Neuronal stem cell (in vitro differentiated cells): ENCODE measurements at places on chromosomes 3 and 15.

DNA sequence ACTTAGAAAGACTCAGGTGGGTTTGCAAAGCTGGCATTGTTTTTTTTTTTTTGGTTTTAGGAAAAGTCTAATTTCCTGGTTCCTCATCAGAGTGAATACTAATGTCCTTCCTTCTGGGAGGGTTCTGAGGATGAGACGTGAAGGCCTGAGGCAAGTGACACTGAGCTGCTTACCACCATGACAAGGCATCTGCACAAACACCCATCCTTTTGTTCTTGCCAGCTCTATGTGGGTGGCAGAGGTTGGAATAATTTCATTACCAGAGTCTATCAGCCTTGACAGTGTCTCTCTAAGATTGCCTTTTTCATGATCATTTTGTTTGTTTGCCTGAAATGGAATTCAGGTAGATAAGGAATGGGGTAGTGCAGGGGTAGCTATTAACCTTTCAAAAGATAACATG, 17.1 kb downstream of the RTP4 start:
- DNase-seq, result no peak
- no peaks in the 10 kb centered on the region for H3K4me1 ChIP-seq
- no peaks in the 10 kb centered on the region for H3K36me3 ChIP-seq
- H3K4me3 ChIP-seq, result no peak overlapping the region
- H3K27me3 ChIP-seq, result no peaks in the 10 kb centered on the region
- H3K27ac ChIP-seq, result no peak overlapping the region

GRCh38 chr3:38396861-38397260, 50.3 kb downstream of the XYLB start:
- peak overlapping the region; percentile 56 for H3K4me3 ChIP-seq
- H3K27ac ChIP-seq, result no peak overlapping the region
- DNase-seq, result no peak
- H3K4me1 ChIP-seq, result no peaks in the 10 kb centered on the region
- no peaks in the 10 kb centered on the region for H3K27me3 ChIP-seq

DNA sequence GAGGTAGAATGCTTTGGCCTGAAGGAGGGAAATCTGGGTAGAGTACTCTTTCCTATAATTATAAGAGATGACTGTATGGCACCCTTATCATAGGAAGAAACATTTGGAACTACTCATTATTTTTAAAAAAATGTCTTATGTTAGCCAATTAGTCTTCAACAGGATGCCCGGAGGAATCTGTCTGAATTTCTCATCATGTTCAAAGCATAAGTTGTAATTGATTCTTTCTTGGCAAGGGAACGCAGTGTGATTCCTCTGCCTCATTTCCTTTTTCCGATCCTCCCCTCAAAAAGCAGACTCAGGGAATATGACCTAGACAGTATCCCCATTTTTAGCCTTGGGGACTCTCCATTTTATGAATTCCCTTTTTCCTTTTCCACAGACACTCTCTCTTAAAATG, 165.1 kb downstream of the IL5RA start:
- no peaks in the 10 kb centered on the region for H3K27me3 ChIP-seq
- H3K4me1 ChIP-seq, result no peaks in the 10 kb centered on the region
- no peaks in the 10 kb centered on the region for H3K36me3 ChIP-seq
- H3K4me3 ChIP-seq, result no peak overlapping the region
- DNase-seq, result no peak
- no peak overlapping the region for H3K27ac ChIP-seq

GRCh38 chr3:138785951-138786350, 48.8 kb downstream of the PIK3CB start:
- H3K27me3 ChIP-seq, result no peaks in the 10 kb centered on the region
- H3K36me3 ChIP-seq, result no peaks in the 10 kb centered on the region
- DNase-seq, result no peak
- no peak overlapping the region for H3K4me3 ChIP-seq

- no peak for DNase-seq
- H3K36me3 ChIP-seq, result no peaks in the 10 kb centered on the region
- H3K4me1 ChIP-seq, result no peaks in the 10 kb centered on the region
- no peak overlapping the region for H3K27ac ChIP-seq
These were observed 51.8 kb downstream of the ATP2B2 start for GRCh38 chr3:10453431-10454163.

- peak within 1 kb of the TSS; percentile 64 for H3K27ac ChIP-seq
- peak within 1 kb of the TSS; percentile 31 for H3K4me3 ChIP-seq
- H3K36me3 ChIP-seq, result no peaks in the 10 kb centered on the region
- H3K4me1 ChIP-seq, result peaks cover 7% of the 10 kb centered on the region
These were observed at the start of gene SEMA6D for GRCh38 chr15:47717036-47717612. Gene SEMA6D (plus strand): TSS chr15:47717505. CDS start chr15:47759799, 42,294 bp downstream.

GRCh38 chr3:132445817-132446216, 28.5 kb downstream of the DNAJC13 start:
- no peak for DNase-seq
- no peaks in the 10 kb centered on the region for H3K27me3 ChIP-seq
- no peak overlapping the region for H3K27ac ChIP-seq

DNA sequence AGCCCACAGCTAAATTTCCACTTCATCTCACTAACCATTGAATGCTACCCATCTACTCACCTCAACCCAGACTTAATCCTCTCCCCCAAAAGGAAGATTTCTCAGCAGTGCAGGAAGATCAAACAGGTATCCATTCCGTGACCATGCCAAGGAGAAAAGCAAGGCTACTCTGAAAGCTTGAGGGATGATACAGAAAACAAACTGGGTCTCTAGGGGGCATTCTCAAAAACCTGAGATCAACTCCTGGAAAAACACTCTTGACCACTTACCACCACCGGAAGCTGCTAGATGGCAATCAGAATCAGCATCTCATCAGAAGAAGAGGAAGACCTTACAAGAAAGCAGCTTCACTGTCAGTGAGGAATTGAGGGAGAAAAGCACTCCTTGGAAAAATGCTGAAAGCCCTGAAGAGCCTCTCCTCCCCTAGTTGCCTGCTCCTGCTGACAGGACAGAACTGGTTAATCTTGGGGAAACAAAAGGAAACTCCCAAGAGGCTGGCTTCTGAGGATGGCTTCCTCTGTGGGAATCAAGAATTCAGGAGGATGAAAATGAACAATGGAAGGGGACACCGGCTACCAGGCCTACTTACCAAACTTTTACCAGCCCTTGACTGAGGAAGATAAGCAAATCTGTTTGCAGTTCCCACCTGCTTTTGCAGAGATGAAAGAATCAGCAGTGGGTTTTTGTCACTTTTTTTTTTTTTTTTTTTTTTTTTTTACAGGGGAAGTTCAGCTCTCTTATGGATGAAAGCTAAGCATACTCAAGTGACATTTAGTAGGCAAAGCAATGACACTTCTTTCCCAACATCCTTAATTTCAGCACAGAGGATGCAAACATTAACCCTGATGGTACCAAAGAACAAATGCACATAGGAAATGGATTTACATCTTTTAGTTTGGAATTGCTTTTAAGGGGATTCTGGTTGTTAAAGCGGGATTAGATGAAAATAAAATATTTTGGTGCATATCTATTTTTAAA, at the start of gene ATP8B4:
Gene ATP8B4, minus strand, starts transcription at position 171 of the 978 bp plus-strand sequence. CDS start 12,267 bp downstream, outside the sequence.
- peak; percentile 46 for DNase-seq
- no peak within 1 kb of the TSS for H3K4me3 ChIP-seq
- no peaks in the 10 kb centered on the region for H3K4me1 ChIP-seq
- H3K27me3 ChIP-seq, result no peaks in the 10 kb centered on the region
- H3K36me3 ChIP-seq, result no peaks in the 10 kb centered on the region

DNA sequence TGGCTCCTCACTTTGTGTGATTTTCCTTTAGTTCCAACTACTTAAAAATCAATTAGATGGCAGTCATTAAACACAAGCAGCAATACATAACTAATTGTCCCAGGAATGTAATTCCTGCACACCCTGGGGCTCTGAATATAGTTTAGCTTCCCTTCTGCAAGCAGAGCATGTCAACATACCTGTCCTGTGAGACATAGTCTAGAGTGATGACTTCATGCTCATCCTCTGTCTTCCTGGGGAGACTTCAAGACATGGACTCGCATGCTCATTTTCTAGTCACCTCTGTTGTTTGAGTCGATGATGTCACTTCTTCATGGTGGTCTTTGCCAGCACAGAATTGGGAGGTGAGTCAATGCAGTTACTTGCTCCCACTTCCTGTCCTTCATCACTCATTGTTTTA, 15.7 kb downstream of the C3orf52 start:
- no peak for DNase-seq
- no peaks in the 10 kb centered on the region for H3K4me1 ChIP-seq
- H3K36me3 ChIP-seq, result no peaks in the 10 kb centered on the region
- H3K27me3 ChIP-seq, result no peaks in the 10 kb centered on the region
- H3K27ac ChIP-seq, result no peak overlapping the region
- no peak overlapping the region for H3K4me3 ChIP-seq

GRCh38 chr15:58666957-58667356, 82.5 kb downstream of the ADAM10 start:
- no peak overlapping the region for H3K4me3 ChIP-seq
- peaks cover 21% of the 10 kb centered on the region for H3K4me1 ChIP-seq
- peaks cover 2% of the 10 kb centered on the region for H3K36me3 ChIP-seq

GRCh38 chr3:112767177-112767576, 79.5 kb downstream of the CD200R1L start:
- H3K27me3 ChIP-seq, result no peaks in the 10 kb centered on the region
- DNase-seq, result no peak
- H3K27ac ChIP-seq, result no peak overlapping the region
- H3K4me3 ChIP-seq, result no peak overlapping the region
- H3K36me3 ChIP-seq, result no peaks in the 10 kb centered on the region

GRCh38 chr3:123406598-123406997, 42.3 kb downstream of the ADCY5 start:
- no peaks in the 10 kb centered on the region for H3K27me3 ChIP-seq
- H3K27ac ChIP-seq, result no peak overlapping the region
- no peak for DNase-seq
- H3K4me1 ChIP-seq, result peaks cover 10% of the 10 kb centered on the region
- H3K4me3 ChIP-seq, result no peak overlapping the region

- no peaks in the 10 kb centered on the region for H3K4me1 ChIP-seq
- H3K36me3 ChIP-seq, result no peaks in the 10 kb centered on the region
- no peak for DNase-seq
These were observed 736.8 kb downstream of the MCTP2 start for GRCh38 chr15:94968133-94968532.

DNA sequence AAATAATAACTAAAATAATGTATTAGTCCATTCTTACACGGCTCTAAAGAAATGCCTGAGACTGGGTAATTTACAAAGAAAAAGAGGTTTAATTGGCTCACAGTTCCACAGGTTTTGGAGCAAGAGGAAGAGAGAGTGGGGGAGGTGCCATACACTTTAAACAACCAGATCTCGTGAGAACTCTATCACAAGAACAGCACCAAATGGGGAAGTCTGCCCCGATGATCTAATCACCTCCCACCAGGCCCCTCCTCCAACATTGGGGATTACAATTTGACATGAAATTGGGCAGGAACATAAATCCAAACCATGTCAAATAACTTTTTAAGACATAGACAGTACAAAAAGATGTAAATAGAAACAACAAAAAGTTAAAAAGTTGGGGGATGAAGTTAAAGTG, 63.2 kb downstream of the ILDR1 start:
- no peaks in the 10 kb centered on the region for H3K36me3 ChIP-seq
- H3K27me3 ChIP-seq, result no peaks in the 10 kb centered on the region
- DNase-seq, result no peak

- H3K27me3 ChIP-seq, result no peaks in the 10 kb centered on the region
- no peak overlapping the region for H3K27ac ChIP-seq
- H3K4me1 ChIP-seq, result no peaks in the 10 kb centered on the region
- no peak overlapping the region for H3K4me3 ChIP-seq
These were observed 1227.3 kb downstream of the ROBO1 start for GRCh38 chr3:78540485-78540884.

DNA sequence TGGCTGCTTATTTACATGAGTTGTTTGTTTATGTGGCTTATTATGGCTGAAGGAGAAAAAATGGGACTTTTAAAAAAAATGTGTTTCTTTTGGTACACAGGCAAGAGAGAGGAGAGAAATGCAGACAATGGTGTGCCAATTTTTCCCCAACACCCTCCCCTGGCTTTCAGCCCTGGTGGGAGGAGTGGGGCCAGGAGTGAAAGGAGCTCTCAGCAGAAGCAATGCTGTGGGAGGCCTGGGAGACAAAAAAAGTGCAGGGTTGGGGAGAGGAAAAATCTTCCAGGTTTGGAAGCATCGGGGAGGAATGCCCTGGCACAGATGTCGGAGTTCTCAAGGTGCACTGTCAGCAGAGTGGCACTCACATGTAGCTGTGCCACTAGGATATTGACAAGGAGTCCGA, 117.7 kb upstream of the FOXB1 start:
- no peak overlapping the region for H3K4me3 ChIP-seq
- H3K27me3 ChIP-seq, result no peaks in the 10 kb centered on the region
- peaks cover 7% of the 10 kb centered on the region for H3K4me1 ChIP-seq
- DNase-seq, result no peak
- H3K27ac ChIP-seq, result peak overlapping the region; percentile 35
- no peaks in the 10 kb centered on the region for H3K36me3 ChIP-seq

- H3K27me3 ChIP-seq, result no peaks in the 10 kb centered on the region
- no peak overlapping the region for H3K4me3 ChIP-seq
- H3K27ac ChIP-seq, result no peak overlapping the region
- DNase-seq, result peak; percentile 4
- no peaks in the 10 kb centered on the region for H3K4me1 ChIP-seq
These were observed 209.5 kb upstream of the SUCLG2 start for GRCh38 chr3:67863869-67864268.

DNA sequence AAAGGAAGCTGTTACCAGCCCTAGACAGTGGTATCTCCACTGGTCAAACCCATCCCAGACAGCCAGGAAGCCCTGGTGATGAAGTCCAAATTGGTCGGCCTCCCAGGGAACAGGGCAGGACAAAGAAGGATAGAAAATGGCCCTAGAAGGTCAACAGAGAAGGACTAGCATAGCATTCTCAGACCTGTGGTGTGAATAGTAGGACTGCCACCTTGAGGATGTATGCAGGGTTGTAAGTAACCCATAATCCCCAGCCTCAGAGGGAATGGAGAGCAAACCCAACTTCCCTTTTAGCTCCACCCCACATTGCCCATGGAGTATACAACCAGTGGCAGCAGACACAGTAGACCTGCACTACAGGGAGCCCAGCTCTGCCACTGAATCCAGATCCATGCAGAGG, 68.6 kb upstream of the EIF1B start:
- no peaks in the 10 kb centered on the region for H3K27me3 ChIP-seq
- no peak overlapping the region for H3K27ac ChIP-seq
- H3K4me3 ChIP-seq, result no peak overlapping the region
- no peaks in the 10 kb centered on the region for H3K36me3 ChIP-seq
- no peak for DNase-seq

DNA sequence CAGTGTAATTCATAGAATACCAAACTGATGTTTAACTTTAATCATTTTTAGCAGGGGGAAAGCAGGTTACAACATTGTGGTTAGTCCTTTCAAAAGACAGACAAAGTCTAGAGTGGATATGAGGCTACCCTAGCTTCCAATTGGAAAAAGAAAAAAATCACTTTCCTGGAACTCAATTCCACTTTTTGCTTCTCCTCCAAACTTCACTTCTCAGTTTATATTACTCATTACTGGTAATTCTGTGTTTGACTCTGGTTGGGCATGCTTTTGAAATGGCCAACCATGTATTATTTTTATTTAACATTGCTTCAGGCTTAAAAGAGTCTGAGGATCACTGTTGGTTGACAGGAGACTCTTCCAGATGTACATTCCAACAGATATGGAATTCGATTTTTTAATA, 84.8 kb downstream of the RAP2B start:
- H3K4me1 ChIP-seq, result no peaks in the 10 kb centered on the region
- no peaks in the 10 kb centered on the region for H3K36me3 ChIP-seq
- no peak overlapping the region for H3K27ac ChIP-seq
- no peaks in the 10 kb centered on the region for H3K27me3 ChIP-seq
- H3K4me3 ChIP-seq, result no peak overlapping the region
